ENCODE measurements at places on chromosomes 2 and 18. TPM values are rescaled to one million over a fixed set of nuclear protein-coding genes. Genes with fewer than 3 reads are reported as not detected.

The SULT1C4 gene
- not detected for total RNA-seq

The ANTXR1 gene
- total RNA-seq: 0.02 TPM

The KLHL41 gene
- not detected for total RNA-seq

The GBX2 gene
- total RNA-seq: not detected

The CHST9 gene
- total RNA-seq: not detected

The AOX1 gene
- total RNA-seq: not detected

The PJVK gene
- 2.3 TPM for total RNA-seq

The C1QL2 gene
- not detected for total RNA-seq

The ZNF396 gene
- total RNA-seq: 0.45 TPM

The FECH gene
- total RNA-seq: 17.0 TPM

The HAAO gene
- total RNA-seq: 2.2 TPM

The GREB1L gene
- total RNA-seq: not detected

The BOLL gene
- not detected for total RNA-seq

The GATA6 gene
- not detected for total RNA-seq

The CRYBA2 gene
- total RNA-seq: not detected

The TGFBRAP1 gene
- total RNA-seq: 24.7 TPM

The DQX1 gene
- 1.1 TPM for total RNA-seq

The IL1RL1 gene
- total RNA-seq: 2.4 TPM

The TUBA4B gene
- not detected for total RNA-seq

The SERPINB13 gene
- total RNA-seq: not detected

The DNER gene
- not detected for total RNA-seq

The POMC gene
- total RNA-seq: 3.0 TPM

The UGT1A10 gene
- total RNA-seq: not detected

The LYPD1 gene
- total RNA-seq: not detected

The RBM44 gene
- total RNA-seq: 0.93 TPM

The QPCT gene
- 0.18 TPM for total RNA-seq

The GORASP2 gene
- 78.8 TPM for total RNA-seq

The OXER1 gene
- total RNA-seq: 0.68 TPM

The MROH2A gene
- total RNA-seq: not detected

The CPO gene
- not detected for total RNA-seq

The FNDC4 gene
- total RNA-seq: not detected

The CGREF1 gene
- total RNA-seq: 3.1 TPM
